ENCODE measurements at places on chromosomes 5 and 9.

DNA sequence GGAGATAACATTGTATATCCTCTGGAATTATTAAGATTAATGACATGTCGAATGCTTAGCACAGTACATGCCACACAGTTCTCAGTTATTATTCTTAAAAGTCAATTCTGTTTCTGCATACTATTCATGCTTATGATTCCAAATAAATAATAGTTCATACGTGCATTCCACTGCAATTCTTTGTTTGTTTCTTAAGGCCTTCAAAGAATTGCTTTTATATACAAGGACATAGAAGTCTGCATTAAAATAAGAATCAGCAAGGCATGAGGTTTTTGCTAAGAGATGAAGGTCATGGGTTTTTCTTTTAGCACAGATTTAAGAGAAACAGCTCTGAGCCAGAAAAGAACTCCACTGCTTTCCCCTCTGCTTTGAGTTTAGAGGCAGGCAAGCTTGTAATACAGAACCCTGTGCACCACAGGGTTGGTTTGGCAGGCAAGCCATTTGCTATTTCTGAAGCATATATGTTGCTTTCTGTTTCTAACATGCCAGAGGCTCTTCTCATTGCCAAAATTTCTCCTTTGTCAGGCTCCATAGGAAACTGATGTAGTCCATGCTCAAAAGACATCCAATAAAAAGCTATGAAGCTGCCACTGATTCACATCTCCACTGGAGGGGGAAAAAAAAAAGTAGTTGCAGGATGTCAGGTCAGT, 420.6 kb upstream of the TYRP1 start:
- DNase-seq = no peak

GRCh38 chr5:146704949-146705665, 173.4 kb downstream of the PPP2R2B start:
- no peak for DNase-seq

DNA sequence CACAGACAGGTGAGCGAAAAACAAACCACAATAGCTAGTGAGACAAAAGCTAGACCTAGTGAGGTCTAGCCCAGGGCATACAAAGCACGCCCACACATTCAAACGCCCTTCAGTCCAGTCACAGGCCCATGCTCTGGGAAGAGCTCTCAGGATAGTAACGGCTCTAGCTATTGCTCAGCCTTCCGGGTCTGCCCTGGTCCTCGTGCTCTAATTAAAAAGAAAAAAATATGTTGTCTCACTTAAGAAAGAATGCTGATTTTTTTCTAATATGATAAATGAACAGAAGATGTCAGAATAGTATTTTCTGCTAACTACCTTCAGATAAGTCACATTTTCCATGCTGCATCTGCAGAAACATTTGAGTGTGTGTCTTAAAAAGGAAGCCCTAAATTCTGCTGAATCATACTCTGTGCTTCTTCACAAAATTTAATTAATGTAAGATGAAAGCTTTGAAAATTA, 94.5 kb downstream of the PLPP1 start:
- no peak for DNase-seq

- no peak for DNase-seq
Measured at GRCh38 chr5:154221371-154221896, 30.9 kb downstream of the GALNT10 start.

DNA sequence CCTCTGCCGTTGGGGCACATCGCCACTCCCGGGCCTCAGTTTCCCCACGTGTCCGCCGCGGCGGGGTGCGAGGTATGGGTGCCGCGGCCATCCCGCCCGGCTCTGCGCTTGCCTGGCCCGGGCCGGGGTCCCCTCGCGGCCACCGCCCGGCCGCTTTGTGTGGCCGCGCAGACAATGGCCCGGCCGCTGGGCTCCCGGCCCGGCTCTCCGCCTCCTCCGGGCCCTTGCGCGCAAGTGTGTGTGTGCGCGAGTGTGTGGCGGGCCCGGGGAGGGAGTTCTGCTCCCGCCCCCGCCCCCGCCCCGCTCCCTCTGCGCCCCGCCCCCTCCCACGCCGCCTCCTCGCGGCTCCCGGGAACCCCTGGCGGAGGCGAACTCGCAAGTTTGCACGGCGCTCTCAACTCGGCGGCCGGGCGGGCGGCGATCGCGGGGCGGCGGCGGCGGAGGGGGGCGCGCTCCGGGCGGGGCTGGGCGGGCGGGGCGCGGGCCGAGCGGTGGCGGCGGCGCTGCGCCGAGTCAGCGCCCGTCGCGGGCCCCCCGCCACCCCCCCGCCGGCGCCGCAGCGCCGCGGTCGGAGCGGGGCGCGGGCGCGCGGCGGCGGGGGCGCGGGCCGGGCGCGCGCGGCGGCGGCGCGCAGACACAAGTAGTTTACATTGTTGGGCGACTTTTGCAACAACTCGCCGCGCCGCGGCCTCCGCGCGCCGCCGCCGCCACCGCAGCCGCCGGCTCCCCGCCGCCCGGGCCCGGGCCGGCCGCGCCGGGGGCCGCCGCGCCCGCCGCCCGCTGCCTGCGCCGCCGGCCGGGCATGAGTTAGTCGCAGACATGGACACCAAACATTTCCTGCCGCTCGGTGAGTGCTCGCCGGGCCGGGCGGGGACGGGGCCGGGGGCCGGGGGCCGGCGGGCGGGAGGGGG, at the start of gene RXRA:
RXRA (plus strand) TSS at position 643 of the 911 bp plus-strand sequence; CDS start at position 820, 177 bp downstream.
- DNase-seq = no peak

DNA sequence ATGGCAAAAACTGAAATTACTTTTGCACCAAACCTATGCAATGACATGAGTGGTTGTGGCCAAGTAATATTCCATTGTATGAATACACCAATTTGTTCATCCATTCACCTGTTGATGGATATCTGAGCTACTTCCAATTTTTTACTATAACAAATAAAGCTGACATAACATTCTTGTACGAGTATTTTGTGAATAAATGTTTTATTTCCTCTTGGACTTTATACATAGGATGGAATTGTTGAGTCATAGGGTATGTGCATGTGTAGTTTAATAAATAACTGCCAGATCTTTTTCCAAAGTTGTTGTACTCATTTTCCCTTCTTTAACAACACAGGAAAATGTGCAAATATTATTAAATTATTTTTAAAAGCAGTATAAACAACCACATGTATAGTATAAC, 146.1 kb upstream of the ZNF462 start:
- DNase-seq = no peak

GRCh38 chr9:135526730-135527571, 5.7 kb downstream of the LCN1 start:
- no peak for DNase-seq

DNA sequence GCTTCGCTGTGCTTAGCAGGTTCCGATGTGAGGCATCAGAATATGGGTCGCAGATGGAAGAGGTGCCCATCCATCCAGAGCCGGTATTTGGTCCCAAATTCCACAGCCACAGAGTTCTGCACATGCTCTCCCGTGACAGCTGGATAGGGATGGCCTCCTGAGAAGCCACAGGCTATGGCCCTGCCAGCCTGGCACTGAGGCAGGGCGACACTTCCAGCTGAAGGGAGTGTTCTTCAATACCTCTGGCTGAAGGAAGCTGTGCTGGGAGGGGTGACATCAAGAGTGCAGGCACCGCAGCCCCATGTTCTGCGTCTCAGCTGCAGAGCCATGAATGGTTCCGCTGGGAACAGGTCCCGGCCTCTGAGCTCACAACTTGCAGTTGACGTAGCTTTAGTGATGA, 83.4 kb upstream of the SIMC1 start:
- DNase-seq = no peak

- no peak for DNase-seq
Measured at GRCh38 chr5:113578091-113578490, 64.6 kb downstream of the YTHDC2 start.

DNA sequence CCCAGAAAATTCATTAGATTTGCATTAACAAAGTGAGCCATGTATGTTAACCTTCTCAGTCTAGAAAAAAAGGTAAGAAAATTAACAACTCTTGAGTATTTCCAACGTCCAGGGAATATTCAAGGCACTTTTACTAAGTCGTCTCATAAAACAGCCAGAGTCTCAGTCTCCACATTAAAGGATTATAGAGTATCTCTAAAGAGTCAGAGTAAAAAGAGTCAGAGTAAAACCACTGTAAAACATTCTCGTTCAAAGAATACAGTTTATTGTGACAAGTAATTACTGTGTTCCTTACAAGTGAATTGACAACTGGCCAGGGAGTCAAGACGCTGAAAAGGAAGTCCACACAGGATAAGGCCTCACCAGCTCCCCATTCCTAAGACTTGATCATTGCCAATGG, 97.2 kb upstream of the ISL1 start:
- DNase-seq = no peak

DNA sequence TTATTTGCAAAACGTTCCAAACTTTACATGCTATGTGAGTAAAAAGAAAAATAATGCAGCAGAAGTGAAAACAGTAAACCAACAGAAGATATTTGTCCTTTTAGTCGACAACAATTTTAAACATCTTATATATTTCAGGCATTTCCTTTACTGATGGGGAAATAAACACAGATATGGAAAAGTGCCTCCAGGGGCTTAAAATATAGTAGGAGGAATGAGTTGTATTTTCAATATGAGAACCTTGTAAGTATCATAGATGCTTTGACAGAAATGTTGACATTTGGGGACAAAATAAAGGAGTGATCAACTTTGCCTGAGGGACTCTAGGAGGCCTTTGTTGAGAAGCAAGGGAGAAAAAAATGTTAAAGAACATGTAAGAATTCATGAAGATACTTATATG, 1043.5 kb downstream of the CDH12 start:
- no peak for DNase-seq

- no peak for DNase-seq
Measured at GRCh38 chr5:652773-653350, 40.3 kb downstream of the TPPP start.

- DNase-seq = no peak
Measured at GRCh38 chr9:93465855-93466254, 12.5 kb upstream of the FAM120AOS start.

- DNase-seq = no peak
Measured at GRCh38 chr5:169801781-169802180, 164.7 kb downstream of the DOCK2 start.

DNA sequence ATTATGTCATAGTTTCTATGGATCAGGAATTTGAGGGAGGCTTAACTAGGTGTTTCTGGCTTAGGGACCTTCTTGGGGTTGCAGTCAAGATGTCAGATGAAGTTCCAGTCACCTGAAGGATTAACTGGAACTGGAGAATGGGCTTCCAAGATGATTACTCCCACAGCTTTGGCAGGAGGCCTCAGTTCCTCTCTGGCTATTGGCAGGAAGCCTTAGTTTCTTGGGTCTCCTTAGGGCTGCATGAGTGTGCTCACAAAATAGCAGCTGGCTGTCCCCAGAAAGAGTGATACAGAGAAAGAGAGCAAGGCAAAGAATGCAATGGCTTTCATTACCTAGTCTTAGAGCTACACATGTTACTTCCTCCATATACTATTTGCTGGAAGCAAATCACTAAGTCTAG, 138.1 kb upstream of the TLE4 start:
- DNase-seq = no peak

DNA sequence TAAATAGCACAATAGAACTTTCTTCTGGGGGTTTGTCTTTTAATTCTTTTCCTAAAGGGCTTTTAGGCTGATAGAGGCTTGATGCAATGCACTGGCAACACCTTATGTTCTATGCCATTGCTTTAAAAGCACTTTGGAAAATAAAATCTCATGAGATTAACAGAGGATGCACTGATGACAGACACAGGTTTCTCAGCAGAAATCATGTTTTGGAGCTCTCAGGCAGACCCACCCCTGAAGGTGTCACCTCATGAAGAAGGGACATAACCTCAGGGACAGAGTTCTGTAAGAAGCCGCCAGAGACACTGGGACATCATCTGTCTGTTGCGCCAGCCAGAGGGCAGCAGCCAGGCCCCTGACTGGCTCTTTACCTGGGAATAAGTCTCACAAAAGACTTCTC, 27.7 kb downstream of the SLC22A5 start:
- DNase-seq = no peak

DNA sequence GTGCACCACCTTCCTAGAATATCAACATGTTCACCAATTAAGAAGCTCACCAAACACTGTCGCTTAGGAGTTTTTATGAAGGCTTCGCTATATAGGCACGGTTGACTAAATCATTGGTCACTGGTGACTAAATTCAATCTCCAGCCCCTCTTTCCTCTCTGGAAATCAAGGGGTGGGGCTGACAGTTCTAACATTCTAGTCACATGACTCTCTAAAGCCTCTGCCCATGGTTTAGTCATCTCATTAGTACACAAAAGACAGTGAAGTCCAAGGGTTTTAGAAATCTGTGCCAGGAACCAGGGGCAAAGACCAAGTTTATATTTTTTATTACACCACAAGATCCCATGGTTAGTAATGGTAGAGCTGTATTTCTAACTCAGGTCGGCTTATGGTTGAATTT, 243.2 kb downstream of the ELAVL2 start:
- DNase-seq = no peak

DNA sequence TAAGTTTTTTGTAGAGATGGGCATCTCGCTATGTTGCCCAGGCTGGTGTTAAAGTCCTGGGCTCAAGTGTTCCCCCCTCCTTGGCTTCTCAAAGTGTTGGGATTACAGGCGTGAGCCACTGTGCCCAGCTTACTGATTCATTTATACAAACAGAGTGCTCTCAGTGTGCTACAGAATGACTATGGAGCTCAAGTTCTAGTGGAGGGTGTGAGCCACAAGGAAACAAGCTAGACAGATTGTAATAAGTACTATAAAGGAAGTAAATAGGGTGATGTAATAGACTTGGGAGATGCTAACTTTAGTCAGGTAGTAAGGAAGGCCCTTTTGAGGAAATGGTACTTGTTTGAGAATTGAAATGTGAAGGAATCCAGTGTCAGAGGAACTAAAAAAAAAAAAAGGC, 1.7 kb upstream of the TMEM267 start:
- DNase-seq = no peak

- no peak for DNase-seq
Measured at GRCh38 chr9:125235804-125236519, 5.2 kb downstream of the HSPA5 start.

- no peak for DNase-seq
Measured at GRCh38 chr5:107284822-107285525, 385.8 kb downstream of the EFNA5 start.

DNA sequence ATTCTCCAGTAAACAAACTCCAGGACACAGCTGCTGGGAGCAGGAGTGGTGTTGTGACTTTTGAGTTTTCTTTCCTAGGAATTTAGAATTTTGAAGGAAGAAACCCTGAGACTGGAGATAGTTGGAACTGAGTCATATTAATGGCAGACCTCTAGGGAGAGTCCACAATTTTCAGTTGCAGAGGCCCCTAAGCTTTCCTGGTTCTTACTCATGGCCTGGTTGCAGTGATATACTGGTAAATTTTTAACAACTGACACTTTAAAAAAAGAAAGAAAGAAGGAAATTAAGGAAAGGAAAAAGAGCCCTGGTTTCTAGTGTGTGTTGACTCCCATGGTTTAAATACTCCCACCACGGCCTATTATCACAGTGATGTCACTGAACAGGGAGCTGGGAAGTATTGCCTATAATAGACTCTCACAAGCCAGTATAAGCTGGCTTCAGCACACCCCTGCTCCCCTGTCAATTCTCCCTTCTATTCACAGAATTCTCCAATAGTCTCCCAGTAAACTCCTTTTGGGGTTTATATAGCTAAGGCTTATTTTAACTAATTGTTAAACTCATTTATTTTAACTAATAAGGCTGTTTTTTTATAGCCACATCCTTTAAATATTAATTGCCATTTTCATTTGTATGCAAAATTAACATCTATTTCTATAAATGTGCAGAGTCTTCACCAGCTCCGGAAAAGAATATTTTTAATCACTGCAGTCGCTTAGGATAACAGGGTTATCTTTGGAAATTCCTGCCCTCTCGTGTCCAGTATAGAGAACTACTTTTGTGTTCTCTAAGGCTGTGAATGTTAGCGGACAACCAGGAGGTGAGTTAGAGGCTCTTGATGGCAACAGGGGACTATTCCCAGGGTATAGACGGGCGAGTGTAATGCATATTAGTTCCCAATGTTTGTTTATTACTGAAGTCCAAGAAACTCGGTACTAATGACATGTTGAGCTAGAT, 59.7 kb downstream of the GGTA1 start:
- DNase-seq = no peak

- DNase-seq = no peak
Measured at GRCh38 chr9:73081979-73082657, 69.5 kb upstream of the ANXA1 start.

Measured in GM12864 (cell line).